ENCODE measurements at places on chromosomes 12 and 14.
A peak's percentile ranks its signal among the peaks of the same experiment; 100 is the strongest.

DNA sequence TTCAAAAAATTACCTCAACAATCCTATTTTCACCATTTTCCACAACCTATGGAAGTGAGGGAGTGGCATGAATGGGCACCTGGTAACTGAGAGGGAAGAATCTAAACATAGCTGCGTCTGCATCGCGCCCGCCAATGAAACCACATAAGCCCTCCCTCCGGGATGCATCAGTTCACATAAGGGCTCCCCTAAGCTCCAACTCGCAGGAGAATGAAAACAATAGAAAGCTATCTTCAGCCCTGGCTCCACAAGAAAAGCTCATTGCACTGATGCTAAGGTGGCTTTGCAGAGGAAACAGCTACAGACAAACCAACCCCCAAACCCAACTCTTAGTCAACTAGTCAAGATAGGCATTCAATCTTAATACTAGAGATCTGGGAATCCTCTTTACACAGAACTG is 173.3 kb downstream of the FOXN3 start:
- no peak for DNase-seq

GRCh38 chr12:108568338-108569154 is 6.2 kb downstream of the ISCU start:
- peak; percentile 30 for DNase-seq

- DNase-seq, result no peak
These were observed 201.5 kb downstream of the FOXN3 start for GRCh38 chr14:89215531-89215930.

GRCh38 chr14:95828649-95829265 is 47.9 kb upstream of the TUNAR start:
- DNase-seq, result no peak
